SIG-M5 (cell line): ENCODE measurements at places on chromosomes 5 and 9.

DNA sequence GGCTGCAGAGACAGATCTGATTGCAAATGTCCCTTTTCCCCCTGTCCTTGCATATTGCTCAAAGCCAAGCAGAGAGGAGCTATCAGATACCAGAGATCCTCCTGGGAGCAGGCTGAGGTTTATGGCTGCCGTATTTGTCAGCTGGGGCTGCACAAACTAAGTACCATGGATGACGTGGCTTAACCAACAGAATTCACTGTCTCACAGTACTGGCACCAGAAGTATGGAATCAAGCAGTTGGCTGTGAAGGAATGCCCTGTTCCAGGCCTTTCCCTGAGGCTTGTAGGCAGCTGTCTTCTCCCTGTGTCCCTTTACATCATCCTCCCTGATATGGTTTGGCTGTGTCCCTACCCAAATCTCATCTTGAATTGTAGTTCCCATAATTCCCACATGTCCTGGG, 2.6 kb downstream of the CFAP90 start:
- DNase-seq: no peak

GRCh38 chr5:171405615-171406014, 13.8 kb upstream of the FGF18 start:
- DNase-seq: no peak

DNA sequence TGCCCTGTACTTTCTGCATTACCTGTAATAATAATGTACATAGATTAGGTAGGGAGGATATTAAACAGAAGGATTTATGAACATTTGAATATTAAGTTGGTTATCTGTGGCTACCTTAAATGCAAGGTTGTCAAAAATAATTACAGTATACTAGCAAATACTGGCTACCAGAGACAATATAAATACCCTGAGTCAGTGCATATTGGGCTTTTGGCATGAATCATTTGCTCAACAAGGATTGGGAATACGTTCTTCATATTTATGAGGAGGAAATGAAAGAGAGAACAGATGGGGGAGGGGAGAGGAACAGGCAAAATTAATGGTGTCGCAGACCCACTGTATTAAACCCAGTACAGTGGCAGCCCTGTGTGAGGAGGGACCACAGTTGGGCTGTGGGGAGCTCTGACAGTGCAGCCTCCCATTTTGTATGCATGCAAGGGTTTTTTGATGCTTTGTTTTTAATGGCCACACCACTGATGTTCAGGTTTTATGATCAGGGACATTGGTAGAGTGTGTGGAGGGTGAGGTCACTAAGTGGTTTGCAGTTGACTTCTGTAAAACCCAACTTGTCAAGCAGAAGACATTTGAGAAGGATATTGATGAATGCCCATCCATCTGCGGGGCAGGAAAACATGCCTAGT, 56.9 kb downstream of the MVB12B start:
- no peak for DNase-seq

- DNase-seq: no peak
These were observed 839 bp downstream of the GABRG2 start for GRCh38 chr5:162068412-162068811.

- DNase-seq: no peak
These were observed 40.0 kb downstream of the LURAP1L start for GRCh38 chr9:12814877-12815237.

DNA sequence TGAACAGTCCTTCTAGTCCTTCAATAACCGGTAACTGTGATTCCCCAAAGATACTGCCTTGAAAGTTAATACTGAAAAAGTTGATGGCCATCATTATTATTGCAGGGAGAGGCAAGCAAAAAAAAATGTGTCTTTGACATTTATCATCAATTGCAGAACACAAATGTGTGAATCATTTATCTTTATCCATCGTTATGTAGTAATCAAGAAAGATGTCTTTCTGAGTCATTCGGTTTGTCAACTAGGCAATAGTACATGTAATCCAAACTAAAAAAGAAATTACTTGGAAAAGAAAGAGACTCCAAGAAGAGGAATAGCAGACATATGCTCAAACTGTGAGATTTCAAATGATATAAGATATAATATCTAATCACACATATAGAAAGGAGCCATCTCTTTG, 473.0 kb downstream of the CETN3 start:
- no peak for DNase-seq

DNA sequence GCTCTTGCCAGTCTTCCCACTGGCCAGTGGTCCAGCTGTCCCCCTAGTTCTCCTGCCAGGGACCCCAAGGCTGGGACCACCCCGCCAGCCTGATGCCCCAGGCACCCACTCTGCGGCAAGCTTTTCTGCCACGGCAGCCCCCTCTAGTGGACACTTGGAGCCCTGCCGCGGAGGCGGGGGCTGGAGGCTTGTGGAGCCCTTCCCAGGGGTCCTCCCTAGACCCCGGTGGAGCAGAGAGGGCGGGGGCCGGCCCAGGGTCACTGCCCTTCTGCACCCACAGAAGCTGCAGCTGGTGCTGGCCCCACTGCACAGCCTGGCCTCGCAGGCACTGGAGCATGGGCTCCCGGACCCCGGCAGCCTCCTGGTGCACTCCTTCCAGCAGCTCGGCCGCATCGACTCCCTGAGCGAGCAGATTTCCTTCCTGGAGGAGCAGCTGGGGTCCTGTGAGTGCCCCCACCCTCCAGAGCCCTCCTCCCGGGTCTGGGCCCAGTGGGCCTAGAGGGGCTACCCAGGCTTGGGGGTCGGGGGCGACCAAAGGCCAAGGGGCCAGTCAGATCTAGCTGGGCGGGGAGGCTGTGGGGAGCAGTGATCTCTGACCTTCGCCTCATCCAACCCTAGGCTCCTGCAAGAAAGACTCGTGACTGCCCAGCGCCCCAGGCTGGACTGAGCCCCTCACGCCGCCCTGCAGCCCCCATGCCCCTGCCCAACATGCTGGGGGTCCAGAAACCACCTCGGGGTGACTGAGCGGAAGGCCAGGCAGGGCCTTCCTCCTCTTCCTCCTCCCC, 9.1 kb downstream of the EGFL7 start:
- no peak for DNase-seq

DNA sequence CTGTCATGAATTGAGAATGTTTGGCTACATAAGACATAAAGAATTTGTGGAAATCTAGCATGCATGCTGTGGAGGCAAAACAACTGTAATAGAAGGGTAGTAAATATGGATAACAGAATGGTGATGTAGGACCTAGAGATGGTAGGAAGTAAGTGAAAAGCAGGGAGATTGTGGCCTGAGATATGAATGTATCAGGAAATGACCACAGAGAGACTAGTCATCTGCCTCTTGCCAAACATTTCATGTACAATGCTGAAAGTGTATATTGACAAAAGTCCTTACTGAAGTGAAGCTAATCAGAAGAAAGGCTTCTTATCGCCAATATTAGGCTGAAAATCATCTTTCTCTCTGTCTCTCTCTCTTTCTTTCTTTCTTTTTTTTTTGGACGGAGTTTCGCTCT, 873.1 kb upstream of the CTNND2 start:
- no peak for DNase-seq

DNA sequence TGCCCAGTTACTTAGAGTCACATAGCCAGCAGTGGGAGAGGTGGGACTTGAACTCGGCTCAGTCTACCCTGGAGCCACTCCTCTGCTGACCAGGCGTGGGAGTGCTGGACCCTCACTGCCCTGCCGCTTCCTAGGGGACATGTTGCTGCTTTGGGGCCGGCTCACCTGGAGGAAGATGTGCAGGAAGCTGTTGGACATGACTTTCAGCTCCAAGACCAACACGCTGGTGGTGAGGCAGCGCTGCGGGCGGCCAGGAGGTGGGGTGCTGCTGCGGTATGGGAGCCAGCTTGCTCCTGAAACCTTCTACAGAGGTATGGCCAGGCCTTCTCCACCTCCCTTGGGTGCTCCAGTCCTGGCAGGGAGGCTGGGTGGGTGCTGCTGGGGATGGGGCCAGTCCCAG, 3.4 kb upstream of the CACFD1 start:
- no peak for DNase-seq

DNA sequence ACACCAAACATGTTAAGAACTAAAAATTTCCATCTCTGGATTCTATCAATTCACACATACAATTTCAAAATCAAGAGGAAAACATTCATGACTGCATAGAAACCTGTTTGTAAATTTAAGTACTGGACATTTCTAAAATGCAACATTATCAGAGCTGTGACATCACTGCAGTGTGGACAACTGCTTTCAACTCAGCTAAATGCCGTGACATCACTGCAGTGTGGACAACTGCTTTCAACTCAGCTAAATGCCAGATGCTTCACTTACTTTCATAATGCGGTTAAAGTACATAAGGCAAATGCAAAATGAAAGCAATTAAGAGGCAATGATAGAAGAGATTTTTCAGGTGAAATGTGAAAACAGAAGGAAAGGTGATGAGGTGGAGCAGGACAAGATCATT, 161.5 kb downstream of the ARL15 start:
- DNase-seq: no peak

GRCh38 chr5:180797256-180798192, 5.1 kb downstream of the MGAT1 start:
- no peak for DNase-seq

GRCh38 chr9:126375386-126375785, 48.8 kb downstream of the MVB12B start:
- no peak for DNase-seq

DNA sequence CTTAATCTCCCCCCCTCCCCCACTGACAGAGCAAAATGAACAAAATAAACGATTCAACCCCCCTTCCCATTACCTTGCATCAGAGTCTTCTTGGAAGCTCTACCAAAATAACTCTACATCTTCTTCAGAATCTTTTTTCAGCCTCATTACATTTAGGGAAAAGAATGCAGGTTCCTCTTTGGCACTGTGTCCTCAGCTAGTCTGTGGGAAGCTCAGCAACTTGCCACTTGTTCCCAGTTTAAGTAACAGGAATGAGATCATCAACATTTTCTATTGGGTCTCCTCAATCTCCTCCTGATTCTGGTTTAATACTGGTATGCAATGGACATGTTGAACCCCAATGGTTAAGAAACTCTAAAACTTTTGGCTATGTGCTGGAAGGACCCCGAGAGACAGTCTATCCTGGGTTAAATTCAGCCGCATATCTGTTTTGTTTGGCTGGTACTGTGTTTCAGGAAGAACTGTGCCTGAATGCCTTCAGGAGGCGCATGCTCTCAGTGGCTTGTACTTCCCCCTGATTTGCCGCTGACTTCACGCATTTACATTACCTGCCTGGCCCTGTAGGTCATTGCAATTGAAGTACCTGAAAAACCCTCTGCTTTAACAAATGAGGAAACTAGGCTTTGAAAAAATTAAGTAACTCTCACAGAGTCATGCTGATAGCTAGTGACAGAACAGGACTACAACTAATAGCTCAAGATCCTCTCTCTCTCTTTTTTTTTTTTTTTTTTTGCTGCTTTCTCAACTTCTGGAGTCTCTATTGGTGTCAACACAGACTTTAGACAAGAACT, 78.1 kb upstream of the HMHB1 start:
- DNase-seq: no peak

DNA sequence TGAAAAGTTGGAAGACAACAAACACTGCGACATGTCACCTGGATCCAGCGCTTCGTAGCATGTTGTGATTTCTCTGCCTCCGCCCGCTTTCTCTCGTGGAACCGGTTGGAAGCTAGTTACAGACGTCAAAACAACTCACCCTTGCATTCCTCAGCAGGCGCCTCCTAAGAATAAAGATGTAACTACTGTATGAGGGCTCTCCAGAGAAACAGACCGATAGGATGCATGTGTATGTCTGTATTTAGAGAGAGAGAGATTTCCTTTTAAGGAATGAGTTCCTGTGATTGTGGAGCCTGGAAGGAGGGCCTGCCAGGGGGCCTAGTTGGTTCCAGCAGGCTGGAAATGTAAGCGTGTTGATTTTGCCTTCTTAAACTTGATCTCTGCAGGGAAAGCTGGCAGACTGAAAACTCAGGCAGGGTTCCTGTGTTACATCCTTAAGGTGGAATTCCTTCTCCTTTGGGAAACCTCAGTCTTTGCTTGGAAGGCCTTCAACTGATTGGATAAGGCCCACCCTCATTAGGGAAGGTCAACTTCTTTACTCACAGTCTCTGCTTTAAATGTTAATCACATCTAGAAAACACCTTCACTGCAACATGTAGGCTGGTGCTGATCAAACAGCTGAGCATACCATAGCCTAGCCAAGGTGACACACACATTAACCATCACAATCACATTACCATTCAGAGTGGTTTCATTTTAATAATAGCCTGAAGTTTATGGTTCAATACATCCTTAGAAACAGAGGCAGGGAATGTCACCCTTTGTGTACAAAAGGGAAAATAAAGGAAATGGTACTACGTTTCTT, 163.8 kb downstream of the SYK start:
- no peak for DNase-seq

DNA sequence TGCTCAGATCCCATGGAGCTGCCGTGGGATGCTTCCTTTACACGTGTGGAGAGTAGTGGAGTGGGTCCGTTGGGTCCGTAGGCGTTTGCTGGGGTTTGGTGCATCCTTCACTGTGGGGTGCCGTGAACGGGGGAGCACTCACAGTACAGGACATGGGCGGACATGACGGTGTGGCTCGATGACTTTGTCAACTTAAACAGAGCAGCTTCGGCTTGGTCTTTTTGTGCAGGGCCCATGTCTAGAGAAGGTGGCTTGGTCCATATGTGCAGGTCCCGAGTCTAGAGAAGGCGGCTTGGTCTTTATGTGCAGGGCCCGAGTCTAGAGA, 26.4 kb upstream of the EXOC3 start:
- DNase-seq: no peak

- no peak for DNase-seq
These were observed 13.7 kb upstream of the ARAP3 start for GRCh38 chr5:141695627-141696215.

DNA sequence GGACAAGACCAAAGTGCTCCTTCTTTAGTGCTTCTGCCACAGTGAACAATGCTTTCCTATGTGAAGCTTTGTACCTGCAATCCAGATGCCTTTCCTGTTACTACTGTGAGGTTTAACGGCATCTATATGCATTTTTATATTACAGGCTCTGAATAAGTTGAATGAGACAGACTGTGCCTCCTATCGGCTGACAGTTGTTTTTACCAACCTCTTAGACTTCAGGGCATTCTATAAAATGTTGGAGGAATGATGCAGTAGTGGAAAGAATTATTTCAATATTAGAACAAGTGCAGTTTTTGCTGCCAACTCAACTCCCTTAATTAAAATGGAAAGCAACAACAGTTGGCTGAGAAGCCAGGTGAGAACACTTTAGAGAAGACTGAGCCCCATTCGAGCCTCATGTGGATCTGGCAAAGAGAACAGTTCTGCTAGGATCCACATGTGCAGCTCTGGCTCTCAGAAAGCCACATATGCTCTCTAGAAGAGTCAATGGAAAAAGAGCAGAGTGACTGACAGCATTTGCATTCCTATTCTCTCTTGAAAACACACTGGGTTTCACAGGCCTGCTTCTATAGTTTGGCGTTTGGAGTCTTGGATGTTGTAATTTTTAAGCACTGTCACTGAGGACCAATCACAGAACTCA, 147.5 kb downstream of the LURAP1L start:
- no peak for DNase-seq

- no peak for DNase-seq
These were observed 55.7 kb upstream of the MAP3K1 start for GRCh38 chr5:56759521-56760216.
